ENCODE measurements at places on chromosomes 12 and 14.

DNA sequence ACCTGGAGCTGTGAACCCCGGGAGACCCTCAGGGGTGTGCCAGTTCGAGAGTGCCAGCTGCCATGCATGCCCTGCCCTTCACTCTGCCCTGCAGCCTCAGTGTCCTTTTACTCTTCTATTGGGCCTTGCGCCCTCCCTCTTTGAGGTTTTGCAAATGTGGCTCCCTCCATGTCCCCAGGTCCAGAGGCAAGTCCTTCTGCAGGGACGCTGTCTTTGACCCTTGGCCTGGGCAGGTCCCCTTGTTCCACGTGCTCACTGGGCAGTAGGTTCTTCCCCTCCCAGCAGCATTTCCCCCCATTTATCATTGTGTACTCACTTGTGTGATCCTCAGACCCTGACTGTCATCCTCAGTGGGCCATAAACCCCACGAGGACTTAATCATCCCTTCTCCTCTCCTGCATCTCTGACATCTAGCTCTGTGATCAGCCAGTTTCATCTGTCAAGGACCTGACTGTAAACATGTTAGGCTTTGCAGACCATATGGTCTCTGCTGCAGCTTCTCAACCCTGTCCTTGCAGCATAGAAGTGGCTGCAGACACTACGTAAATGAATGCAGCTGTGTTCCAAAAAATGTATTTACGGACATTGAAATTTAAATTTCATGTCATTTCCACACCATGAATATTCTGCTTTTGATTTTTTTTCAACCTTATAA is 36.6 kb downstream of the TSPAN9 start:
- DNase-seq, result no peak

DNA sequence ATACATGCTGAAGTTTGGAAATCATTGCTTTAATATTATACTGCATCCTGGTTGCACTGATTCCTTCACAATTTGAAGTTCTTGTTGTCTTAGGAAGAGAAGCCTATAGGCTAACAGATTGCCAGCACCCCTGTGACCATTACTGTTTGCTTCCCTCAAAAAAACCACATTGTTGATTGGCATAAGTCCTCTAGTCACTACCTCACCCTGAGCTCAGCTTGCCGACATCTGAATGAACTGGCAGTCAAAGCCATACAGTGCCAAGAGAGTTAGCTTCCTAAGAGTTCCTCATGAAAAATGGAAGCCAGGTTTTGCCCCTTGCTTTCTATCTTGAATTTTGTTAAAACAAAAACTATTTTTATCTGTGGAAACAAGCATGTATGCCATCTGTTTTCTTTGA is 276.1 kb downstream of the SYT1 start:
- DNase-seq, result no peak

GRCh38 chr12:10027311-10027710 is 3.2 kb upstream of the CLEC9A start:
- DNase-seq, result no peak

DNA sequence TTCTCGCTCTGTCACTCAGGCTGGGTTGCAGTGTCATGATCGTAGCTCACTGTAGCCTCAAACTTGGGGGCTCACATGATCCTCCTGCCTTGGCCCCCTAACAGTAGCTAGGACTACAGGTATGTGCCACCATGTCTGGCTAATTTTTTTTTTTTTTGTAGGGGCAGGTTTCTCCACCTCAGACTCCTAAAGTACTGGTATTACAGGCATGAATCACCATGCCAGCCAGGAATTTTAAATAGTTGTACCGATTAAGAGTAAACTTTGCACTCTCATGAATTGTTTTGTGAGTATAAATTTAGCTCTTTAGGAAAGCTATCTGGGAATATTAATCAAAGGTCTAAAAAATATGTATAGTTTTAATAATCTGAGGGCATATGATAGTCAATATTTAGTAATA is 25.5 kb downstream of the YEATS4 start:
- peak; percentile 42 for DNase-seq

- DNase-seq, result no peak
These were observed 1177.1 kb downstream of the FLRT2 start for GRCh38 chr14:86707071-86707470.

Data from trophoblast cell (in vitro differentiated cells and primary cell).